ENCODE measurements at places on chromosomes 11 and 22.

DNA sequence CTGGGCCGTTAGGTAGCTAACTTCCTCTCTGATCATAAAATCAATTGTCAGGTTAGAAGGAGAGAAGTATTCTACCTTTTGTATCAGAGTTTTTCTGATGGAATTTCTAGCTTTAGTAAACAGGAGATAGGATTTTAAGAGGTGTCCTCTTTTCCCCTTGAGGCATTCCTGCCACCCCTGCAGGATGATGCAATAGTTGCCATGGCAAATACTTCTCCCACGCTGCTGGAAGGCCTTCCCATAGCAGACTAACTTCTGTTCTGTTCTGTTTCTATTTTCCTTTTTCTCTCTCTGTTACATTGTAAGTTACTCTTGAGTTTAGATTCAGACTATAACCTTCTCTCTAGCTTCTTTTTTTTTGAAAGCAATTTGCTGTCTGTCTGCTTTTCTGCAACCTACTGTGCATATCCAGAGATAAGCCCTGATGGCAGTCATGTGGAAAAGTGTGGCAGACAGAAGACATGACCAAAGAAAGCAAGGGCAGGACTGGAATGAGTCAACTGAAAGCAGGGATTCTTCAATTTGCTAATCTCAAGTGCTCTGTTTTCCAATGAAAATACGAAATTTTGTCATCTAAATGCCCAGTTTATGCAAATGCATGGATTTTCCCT is 679.1 kb downstream of the DLG2 start:
- no peak for DNase-seq

- DNase-seq, result no peak
Observed at GRCh38 chr11:45968901-45969300, 46.4 kb downstream of the LARGE2 start.

DNA sequence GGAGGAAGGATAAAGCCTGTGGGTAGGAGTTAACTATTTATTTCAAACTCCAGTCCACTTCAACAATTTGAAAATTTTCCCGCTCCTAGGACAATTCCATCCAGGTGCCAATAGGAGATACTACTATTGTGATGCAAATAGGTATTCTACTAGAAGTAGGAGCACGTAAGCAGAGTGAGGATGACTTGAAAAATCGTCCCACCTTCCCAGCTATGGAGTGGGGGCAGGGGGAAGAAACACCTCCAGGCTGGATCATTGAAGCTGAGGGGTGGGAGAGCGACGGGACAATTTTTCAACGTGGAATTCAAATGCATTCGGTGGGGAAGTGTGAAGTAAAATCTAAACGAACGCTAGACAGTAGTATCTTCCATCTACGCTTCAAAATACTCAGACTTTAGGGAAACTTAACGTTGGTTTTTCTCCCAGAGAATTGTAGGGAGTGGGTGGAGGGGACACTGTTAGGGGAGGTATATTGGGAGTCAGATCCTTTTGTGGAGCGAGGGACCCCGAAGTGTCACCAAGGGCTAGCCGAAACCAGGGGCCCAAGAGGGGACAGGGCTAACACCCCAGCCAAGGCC is 523 bp upstream of the ARHGAP42 start:
- DNase-seq, result no peak

- no peak for DNase-seq
Observed at GRCh38 chr22:24765166-24765565, 9.4 kb downstream of the PIWIL3 start.

GRCh38 chr22:30694640-30695350 is at the start of gene OSBP2:
OSBP2 (plus strand) TSS chr22:30694874; CDS start chr22:30694910, 36 bp downstream.
- no peak for DNase-seq
